Activated CD4-positive, alpha-beta T cell treated with anti-CD3 and anti-CD28 coated beads, Interleukin-2, amount 50 U/mL, for 24 hours (primary cell): ENCODE measurements at places on chromosomes 4 and X.
A peak's percentile ranks its signal among the peaks of the same experiment; 100 is the strongest.

DNA sequence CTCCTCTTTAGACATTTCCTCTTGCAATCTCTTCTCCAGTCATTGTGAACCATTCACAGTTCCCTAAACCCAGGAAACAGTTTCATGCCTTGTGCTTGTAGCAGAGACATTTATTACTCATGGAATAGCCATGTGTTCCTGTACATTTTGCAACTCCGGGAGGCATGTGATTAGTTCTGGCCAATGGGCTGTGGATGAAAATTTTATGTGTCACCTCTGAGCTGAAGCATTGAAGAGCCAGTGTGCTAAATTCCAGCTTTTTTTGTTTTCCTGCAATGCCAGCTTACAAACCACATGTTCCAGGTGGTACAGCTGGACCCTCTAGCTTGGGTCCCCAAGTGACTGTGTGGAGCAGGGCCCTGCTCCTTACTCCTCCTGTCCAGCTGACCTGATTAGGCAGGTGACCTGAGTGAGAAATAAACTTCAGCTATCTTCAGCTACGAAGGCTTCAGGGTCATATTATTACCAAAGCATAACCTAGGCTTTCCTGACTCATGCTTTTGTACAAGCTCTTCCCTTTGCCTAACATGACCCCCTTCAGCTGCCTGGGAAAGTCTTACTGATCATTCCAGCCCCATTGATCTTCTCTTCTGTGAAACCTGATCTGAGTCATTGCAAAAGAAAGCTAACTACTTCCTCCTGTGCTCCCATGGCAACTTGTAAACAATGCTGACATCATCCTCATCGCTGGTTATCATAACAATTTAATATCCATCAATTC, 200.4 kb downstream of the PTTG2 start:
- peak; percentile 68 for DNase-seq

DNA sequence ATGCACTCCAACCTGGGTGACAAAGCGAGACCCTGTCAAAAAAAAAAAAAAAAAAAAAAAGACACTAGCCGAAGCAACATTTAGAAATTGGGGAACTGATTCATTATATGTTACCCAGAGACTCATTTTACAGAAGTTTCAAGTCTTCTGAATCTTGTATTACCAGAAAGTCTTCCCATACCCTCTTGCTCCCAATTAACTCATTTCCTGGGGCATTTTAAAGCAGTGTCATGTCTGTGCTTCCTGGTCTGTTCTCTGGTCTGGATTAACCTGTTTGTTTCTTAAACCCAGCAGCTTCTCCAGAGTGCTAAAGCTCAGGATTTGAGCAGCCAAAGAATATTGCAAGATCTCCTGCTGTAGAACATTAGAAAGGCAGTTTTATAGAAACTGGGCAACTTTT, 43.7 kb downstream of the FRMPD3 start:
- no peak for DNase-seq

DNA sequence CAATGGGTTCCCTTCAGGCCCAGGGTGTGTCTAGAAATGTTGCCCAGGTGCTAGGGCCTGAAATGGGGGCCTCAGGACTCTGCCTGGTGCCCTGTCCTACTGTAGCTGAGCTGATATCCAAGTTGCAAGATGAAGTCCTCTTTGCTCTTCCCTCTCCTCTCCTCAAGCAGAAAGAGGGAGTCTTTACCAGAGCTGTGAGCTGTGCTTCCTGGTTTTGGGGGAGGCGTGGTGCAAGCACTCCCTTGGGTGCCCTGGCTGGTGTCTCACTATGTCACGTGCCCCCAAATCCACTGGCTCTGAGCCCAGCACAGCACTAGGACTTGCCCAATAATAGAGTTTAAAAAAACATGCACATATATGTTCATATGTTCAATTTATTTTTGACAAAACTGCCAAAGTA, 29.3 kb upstream of the CT47A1 start:
- no peak for DNase-seq

GRCh38 chrX:39822133-39822748, 275.5 kb downstream of the BCOR start:
- no peak for DNase-seq
